SK-MEL-5 (cell line): ENCODE measurements at places on chromosomes 4 and X.

GRCh38 chrX:103398421-103398864, 22.1 kb downstream of the BEX3 start:
- DNase-seq, result peak; percentile 79

GRCh38 chrX:30241724-30242415, at the start of gene MAGEB4:
Gene MAGEB4, plus strand, starts transcription at chrX:30242000. Its CDS starts 136 bp downstream, at chrX:30242136.
- DNase-seq, result no peak

- DNase-seq, result no peak
Observed at GRCh38 chr4:160091631-160092030, 988.8 kb downstream of the RAPGEF2 start.

GRCh38 chrX:49762175-49762720, 66.5 kb upstream of the PAGE1 start:
- DNase-seq, result peak; percentile 30

GRCh38 chrX:120000490-120001246, 57.1 kb upstream of the NKAP start:
- no peak for DNase-seq

GRCh38 chr4:181761156-181761555, 482.0 kb upstream of the TENM3 start:
- no peak for DNase-seq

- no peak for DNase-seq
Observed at GRCh38 chrX:87846956-87847355, 329.4 kb downstream of the KLHL4 start.

DNA sequence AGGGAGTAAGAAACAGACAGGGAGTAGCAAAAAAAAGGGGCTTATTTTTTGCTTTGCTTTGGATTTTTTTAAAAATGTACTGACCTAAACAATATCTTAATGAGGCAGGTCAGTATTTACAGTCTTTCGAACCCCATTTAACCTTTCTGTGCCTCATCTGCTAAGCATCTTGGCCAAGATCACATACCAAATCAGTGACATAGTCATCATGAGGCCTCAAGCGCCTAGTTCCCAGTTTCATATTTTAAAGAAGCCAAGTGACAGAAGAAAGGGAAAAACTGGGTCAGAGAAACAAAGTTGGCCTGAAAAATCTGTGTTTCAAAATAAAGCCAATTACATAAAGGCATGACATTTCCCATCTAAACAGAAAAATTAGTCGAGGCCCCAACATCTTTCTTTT, 94.6 kb upstream of the WDR44 start:
- DNase-seq, result no peak
